NCI-H2171 treated with DMSO at 0.1 percent for 48 hours (cell line): ENCODE measurements at places on chromosomes 3 and 15.

DNA sequence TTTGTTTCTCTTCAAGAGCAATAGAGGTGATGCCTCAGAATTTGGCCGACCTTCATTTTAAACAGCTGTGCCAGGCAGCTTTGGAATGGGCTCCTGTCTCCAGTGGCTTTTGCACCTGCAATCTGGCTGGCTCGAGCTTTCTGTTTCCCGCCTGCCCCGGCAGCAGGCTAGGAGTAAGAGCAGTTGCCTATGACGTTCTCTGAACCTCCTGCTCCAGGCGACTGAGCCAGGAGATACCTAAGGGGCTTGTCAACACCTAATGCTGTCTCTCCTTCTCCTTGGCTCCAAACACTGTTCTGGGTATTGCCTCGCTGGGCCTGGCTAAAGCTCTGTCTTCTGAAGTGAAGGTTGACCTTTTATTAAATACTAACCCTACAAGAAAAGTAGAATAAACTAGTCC lies 229.9 kb downstream of the LRRN1 start:
- no peak for DNase-seq

DNA sequence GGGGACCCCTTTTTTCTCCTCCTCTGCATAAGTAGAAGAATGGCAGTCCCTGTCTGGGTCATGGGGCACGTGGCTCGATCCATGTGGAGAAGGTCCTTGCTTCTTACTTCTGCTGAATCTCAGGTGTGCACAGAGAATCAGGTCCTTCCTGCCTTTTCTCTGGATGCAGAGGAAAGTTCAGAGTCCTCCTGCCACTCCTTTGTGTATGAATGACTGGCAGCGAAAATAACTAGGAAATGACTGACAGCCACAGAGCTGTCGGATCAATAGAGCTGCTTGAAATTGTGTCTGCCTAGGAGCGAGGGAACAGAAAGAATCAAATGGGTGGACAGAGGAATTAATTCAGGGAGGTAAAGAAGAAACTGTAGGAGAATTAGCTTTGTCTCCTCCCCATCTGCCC lies 49.6 kb upstream of the ROPN1 start:
- no peak for DNase-seq

DNA sequence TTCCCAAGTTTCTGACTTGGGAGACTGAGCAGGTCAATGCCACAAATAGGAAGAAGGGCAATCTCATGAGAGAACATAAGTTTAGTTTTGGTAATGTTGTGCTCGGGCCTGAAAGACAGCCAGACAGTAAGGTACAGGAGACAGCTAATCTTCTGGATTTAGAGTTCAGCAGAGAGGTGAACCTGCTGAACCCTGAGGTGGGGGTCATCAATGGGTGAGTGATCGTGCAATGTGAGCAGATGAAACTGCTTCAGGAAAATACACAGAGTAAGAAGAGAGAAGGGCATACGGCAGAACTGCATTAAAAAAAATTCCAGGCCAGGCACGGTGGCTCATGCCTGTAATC lies 23.3 kb downstream of the RUBCN start:
- no peak for DNase-seq

- peak; percentile 73 for DNase-seq
Observed at GRCh38 chr15:75723847-75724660, 11.4 kb upstream of the CSPG4 start.

DNA sequence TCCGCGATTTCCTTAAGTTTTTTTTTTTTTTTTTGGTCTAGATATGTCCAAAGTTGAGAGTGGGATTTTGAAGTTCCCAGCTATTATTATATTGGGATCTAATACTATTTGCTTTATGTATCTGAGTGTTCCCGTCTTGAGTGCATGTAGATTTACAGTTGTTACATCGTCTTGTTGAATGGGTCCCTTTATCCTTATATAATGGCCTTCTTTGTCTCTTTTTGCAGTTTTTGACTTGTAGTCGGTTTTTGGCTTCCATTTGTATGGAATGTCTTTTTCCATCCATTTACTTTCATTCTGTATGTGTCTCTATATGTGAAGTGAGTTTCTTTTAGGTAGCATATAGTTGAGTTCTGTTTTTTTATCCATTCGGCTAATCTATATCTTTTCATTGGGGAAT lies 35.6 kb downstream of the CRYBG3 start:
- no peak for DNase-seq

GRCh38 chr15:87369269-87369668 lies 887.3 kb downstream of the NTRK3 start:
- DNase-seq = no peak

GRCh38 chr3:189966843-189967242 lies 153.9 kb downstream of the P3H2 start:
- no peak for DNase-seq

- no peak for DNase-seq
Observed at GRCh38 chr3:156323466-156323865, 203.1 kb downstream of the KCNAB1 start.

DNA sequence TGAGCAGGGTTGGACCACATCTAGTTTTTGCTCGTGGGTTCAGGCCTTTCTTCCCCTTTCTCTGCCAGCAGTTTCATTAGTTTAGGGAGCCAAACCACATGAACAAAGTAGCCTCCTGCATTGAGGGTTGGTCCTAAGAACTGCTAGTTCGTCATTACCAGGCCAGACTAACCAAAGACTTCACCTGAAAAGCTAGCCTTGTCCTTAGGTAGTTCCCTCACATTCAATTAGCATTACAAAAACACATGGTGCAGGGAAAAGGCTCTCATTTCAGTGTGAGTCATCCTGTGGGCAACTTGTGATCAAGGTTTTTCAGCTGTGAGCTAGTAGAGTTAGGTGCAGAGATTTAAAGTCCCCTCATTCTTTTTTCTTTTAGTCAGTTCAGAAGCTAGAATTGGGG lies 279.3 kb upstream of the CTNNB1 start:
- DNase-seq = no peak

DNA sequence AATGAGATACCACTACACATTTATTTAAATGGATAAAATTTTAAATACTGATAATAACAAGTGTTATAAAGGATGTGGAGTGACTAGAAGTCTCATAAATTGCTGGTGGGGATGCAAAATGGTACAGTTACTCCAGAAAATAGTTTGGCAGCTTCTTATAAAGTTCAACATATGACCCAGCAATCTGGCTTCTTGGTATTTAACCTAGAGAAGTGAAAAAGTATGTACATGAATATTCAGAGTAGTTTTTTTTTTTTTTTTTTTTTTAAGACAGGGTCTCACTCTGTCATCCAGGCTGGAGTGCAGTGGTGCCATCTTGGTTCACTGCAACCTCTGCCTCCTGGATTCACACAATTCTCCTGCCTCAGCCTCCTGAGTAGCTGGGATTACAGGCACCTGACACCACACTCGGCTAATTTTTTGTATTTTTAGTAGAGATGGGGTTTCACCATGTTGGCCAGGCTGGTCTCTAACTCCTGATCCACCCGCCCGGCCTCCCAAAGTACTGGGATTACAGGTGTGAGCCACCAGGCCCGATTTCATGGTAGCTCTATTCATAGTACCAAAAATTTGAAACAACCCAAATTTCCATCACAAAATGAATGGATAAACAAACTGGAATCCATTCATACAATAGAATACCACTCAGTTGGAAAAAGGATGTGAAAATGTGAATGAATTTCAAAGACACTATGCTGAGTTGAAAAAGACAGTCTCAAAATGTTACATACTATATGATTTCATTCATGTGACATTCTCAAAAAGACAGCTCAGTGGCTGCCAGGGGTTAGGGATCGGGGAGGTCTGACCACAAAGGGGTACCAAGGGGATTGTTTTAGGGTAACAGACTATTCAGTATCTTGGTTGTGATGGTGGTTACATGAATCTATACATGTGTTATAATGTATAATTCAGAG lies 14.4 kb downstream of the RRP9 start:
- DNase-seq = no peak

DNA sequence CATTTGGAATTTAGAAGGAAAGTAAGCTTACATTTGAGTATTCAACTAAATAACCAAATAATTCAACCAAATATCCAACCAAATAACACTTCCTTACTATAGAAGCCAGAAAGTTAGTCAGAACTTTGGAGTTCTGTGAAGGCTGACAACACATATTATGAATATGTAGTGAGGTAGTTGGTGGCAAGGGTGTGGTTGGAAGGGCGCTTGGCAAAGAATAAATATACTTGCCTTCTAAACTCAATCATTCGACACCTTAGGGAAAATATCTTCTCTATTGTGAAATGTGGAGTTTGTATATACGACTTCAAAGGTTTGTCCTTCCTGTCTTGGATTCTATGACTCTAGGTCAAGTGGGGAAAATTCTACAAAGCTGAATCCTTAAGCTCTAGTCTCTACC lies 111.7 kb upstream of the OSTN start:
- no peak for DNase-seq

DNA sequence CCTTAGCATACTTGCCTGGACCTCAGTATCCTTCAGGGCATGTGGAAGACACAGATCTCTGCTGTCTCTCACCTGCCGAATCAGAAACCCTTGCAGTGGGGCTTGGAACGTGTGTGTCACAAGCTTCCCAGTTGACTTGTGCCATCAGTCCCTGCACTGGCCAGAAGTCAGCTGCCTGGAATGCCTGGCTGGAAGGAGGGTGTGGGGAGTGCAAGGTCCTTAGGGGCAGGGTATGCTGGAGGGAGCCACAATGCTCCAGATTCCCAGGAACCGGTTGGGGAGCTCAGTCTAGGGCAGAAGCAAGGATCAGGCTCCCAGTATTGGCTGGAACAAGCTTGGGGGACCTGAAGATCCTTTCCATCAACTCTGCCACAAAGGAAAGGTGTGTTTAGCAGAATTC lies 27.1 kb downstream of the SPSB4 start:
- DNase-seq = no peak

DNA sequence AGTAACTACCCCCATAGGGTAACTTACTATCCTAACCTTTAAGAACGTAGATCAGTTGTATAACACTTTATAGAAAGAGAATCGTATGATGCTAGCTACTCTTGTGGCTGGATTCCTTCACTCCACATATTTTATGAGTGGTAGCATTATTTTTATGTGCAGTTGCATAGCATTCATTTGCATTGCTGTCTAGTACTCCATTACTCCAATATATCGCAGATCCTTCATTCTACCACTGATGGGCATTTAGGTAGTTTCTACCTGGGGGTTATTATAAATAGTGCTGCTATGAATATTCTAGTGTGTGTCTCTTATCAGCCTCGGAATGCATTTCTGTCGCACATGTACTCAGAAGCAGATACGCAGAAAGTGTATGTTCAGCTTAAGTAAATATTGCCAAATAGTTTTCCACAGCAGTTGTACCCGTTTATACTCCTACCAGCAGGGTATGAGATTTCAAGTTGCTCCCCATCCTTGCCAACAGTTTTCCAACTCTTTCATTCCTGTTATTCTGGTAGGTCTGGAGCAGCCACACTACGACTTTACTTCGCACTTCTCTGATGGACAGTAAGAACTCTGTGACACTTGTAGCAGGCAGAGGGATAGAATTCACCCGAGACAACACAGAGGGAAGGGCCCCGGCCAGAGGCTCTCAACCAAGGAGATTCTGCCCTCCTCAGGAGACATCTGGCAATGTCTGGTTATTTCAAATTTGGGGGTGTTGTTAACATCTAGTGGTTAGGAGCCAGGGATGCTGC lies 9.8 kb upstream of the VGLL4 start:
- no peak for DNase-seq

- DNase-seq = no peak
Observed at GRCh38 chr3:105927741-105928140, 58.9 kb upstream of the CBLB start.

DNA sequence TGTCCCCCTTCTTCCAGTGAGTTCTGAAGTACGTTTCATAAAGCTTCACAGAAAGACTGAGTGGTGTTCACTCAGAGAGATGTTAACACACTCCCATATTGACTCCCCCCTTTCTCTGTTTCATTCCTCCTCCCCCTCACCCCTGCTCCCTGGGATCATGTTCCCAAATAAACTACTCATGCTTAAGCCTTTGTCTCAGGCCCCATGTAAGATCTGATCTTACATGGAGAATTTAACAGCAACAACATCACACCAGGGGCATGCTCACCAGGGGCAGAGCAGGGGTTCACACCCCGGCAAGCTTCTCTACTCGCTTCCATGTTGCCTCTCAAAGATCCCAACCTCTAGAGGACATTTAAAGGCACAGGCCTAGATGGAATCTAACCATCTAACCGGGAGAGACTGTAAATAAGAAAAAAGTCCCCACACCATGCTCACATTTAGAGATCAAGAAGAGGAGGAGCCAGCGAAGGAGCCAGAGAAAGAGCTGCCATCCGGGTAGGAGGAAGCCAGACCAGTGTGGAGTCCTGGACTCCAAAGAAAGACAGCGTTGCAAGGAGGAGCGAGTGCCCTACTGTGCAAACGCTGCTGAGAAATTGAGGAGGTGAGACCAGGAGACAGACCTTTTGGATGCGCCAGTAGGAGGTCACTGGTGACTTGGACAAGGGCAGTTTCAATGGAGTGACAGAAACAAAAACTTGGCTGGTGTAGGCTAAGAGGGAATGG lies 21.4 kb upstream of the SRP14 start:
- DNase-seq = no peak

DNA sequence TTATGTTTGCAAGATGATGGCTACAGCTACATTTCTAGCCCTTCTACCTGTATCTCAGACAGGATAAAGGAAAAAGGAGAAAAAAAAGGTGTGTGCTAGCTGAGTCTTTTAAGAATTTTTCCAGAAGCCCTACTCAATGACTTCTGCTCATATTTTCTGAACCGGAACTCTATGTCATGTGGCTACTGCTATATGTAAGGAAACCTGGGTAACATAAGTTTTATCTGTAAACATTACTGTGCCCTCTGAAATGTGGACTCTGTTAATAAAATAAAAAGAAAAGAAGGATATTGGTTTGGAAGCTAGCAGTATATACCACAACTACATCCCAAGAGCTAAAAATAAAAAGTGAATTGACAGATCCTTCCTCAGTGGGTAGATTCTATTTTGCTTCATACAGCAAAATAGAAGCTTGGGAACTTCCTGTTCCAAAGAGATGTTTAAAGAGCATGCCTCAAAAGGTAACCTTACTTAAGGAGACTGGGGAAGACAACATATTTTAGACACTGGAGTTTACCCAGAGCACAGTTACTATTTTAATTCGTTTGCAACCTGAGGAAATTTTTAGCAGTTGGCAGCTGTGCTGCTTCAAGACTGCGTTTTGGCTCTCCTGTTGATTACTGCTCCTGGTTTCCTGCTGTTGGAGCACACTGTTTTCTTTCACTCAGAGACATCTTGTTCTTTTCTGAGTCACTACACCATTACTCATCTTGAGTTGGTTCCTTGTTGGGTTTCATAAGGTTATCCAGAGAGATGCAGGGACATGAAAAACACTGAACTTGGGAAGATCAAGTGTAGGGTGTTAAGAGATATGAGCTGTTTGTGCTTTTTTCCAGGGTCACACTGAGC lies 280.7 kb downstream of the NFKBIZ start:
- no peak for DNase-seq

DNA sequence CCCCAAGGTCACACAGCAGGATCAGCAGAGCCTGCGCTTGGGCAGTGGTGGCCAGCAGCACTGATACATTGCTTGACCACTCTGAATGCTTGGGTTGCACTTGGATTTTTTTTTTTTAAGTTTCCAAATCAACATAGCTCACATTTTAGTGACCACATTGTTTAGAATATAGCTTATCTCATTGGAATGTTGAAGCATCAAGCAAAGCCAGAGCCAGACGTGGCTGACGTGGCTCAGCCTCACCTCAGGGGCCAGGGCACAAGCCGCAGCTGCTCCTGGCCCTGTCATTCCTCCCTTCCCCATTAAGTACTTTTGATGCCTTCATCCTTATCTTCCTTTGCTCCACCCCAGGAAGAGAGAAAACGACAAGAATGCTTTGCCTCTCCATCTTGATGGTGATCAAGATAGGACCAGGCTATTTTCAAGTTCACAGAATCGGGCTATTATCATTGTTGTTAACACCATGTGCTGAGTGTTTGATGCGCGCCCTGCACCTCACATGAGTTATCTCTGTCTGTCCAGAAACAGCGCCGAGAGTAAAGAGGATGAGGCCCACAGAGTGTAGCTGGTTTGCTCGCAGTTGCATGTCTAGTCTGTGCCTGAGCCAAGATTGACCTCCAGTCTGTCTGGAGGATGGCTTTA lies 75.8 kb downstream of the AAGAB start:
- DNase-seq = no peak
